ENCODE measurements at places on chromosomes 2 and 18.

GRCh38 chr2:178194600-178195389 is 483 bp downstream of the OSBPL6 start:
- no peak for DNase-seq

- no peak for DNase-seq
Measured at GRCh38 chr2:234533626-234534025, 36.7 kb upstream of the ARL4C start.

DNA sequence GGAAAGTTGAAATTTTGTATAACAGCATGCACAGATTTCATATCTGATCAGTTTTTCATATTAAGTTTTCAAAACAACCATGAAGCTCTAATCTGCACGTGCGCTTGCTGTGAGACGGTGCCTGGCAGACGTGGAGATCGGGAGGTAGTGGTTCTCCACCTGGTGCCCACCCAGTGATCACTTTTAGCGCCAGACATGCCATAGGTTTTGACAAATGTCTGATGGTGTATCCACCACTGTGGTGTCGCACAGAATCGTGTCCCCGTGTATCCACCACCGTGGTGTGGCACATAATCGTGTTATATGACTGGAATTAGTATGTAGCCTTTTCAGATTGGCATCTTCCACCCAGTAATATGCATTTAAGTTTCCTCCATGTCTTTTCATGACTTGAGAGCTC is 40.9 kb upstream of the KCNG2 start:
- no peak for DNase-seq

GRCh38 chr2:196808083-196808665 is 981 bp downstream of the C2orf66 start:
- DNase-seq = no peak

DNA sequence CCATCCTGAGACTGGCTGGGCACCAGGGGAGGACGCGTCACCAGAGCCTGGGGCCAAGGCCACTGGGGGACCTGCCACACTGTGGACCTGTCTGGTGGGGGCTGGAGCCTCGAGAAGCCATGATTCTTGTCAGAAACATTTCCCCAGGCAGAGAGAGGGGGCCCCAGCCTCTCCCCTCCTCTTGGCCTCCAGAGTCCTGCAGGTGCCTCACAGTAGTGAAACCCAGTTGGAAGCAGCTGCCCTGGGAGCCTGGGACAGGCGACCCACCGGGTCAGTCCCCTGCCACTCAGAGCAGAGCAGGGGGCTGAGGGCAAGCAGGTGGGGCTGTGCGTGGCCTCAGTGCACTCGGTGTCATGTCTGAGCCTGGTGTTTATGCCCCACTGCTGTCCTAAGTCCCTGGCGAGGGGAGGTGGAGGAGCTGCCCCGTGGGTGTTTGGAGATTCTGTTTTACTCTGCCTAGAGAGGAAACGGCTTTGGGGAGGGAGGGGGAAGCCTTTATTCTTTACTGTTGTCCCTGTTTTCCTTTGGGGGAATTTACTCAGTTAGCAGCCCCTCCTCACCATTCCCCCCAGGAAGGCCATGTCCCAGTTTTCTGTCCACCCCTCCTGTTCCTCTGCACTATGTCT is 7.7 kb downstream of the OXER1 start:
- no peak for DNase-seq

GRCh38 chr2:207836521-207837133 is 66.9 kb upstream of the FZD5 start:
- no peak for DNase-seq

DNA sequence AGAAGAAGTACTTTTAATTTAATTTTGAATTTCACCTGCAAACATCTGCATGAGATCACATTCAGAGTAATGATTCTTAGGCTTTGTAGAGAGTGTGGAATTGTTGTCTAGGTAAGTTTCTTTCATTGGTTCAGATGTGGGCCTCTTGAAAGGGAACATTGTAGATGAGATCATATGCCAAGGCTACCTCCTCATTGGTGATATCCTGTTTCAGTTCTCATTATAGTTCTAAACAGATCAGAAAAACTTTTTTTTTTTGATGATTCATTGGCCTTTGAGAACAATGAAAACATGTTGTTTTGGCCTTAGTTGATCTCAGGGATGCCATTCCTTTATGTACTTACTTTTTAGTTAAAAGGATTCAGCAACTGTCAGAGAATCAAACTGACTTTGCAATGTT is 44.5 kb downstream of the EML6 start:
- no peak for DNase-seq

- DNase-seq = no peak
Measured at GRCh38 chr2:229701062-229701461, 13.3 kb downstream of the DNER start.

DNA sequence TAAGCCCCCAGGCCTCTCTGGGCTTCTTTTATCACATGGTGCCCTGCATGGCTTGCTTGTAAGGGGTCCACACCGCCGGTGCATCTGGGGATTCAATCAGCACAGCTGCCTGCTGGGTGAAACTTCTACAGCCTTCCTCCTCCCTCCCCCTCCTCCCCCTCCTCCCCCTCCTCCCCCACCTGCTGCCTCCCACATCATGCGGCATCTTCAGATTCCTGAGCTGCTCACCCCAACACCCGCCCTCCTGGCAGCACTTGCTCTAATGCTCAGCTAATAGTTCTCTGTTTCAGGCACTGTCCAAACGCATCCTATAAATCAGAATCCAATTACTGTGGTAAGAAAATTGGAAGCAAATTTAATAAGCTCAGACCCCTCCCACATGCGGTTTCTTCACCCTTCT is 150.7 kb downstream of the GALNT14 start:
- DNase-seq = no peak

- DNase-seq = no peak
Measured at GRCh38 chr2:236552581-236553363, 16.9 kb upstream of the ACKR3 start.

- no peak for DNase-seq
Measured at GRCh38 chr2:183543731-183544130, 419.5 kb downstream of the NUP35 start.

All from stimulated activated CD8-positive, alpha-beta memory T cell treated with anti-CD3 and anti-CD28 coated beads, Interleukin-7, amount 100 ng/mL, for 48 hours (primary cell).